ENCODE measurements at places on chromosomes 7 and 10.

DNA sequence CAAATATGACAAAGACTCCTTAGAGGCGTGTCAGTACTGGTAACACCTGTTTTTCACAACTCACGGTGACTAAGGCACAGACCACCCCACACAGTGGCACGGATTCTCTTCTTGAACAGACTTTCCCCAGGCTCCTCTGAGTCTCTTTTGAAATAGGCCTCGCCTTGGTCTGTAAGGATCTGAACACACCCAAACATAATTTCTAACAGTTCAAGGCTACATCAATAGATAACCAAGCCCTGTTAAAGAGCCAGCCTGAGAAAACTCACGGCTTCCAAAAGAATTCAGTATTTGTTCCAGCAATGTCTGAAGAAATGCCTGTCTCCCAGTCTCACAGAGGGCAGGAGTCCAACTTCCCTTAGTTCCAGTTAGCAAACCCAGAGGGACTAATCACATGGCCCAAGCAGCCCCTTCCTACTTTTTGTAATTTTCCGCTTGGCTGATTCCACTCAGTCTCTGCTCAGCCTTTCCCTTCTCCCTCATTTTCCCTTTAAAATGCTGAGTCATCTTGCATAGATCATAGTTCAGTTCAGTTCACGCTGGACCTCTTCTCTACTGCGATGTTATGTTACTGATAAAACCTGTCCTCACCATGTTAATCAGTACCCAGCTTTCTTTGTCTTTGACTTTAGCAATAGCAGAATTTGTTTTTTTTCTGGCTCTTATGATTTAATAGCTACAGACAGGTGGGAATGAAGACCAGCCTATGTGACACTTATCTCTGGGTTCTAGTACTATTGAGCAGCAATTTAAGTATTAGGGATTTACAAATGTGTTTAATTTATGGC, 22.6 kb upstream of the AKR1C3 start:
- peak overlapping the region; percentile 11 for H3K27ac ChIP-seq
- no peaks in the 10 kb centered on the region for H3K27me3 ChIP-seq
- peaks cover 38% of the 10 kb centered on the region for H3K4me1 ChIP-seq

GRCh38 chr7:158375034-158375433, 212.6 kb downstream of the PTPRN2 start:
- H3K4me1 ChIP-seq: peaks cover 6% of the 10 kb centered on the region
- H3K27ac ChIP-seq: no peak overlapping the region
- DNase-seq: no peak

GRCh38 chr7:66181329-66181728, 23.8 kb upstream of the TPST1 start:
- H3K4me1 ChIP-seq: peaks cover 11% of the 10 kb centered on the region
- DNase-seq: no peak
- H3K27me3 ChIP-seq: peaks cover 3% of the 10 kb centered on the region
- H3K4me3 ChIP-seq: no peak overlapping the region

GRCh38 chr10:110502851-110503301, 5.2 kb downstream of the DUSP5 start:
- peaks cover 14% of the 10 kb centered on the region for H3K27me3 ChIP-seq
- H3K4me1 ChIP-seq: peaks cover 73% of the 10 kb centered on the region
- no peak overlapping the region for H3K4me3 ChIP-seq
- peaks cover 33% of the 10 kb centered on the region for H3K36me3 ChIP-seq
- H3K27ac ChIP-seq: no peak overlapping the region

GRCh38 chr7:3697472-3697871, 396.4 kb downstream of the SDK1 start:
- H3K27me3 ChIP-seq: no peaks in the 10 kb centered on the region
- H3K27ac ChIP-seq: no peak overlapping the region
- DNase-seq: no peak
- no peaks in the 10 kb centered on the region for H3K36me3 ChIP-seq
- no peak overlapping the region for H3K4me3 ChIP-seq

- no peak for DNase-seq
- H3K27me3 ChIP-seq: peaks cover 29% of the 10 kb centered on the region
- H3K36me3 ChIP-seq: no peaks in the 10 kb centered on the region
- no peak overlapping the region for H3K27ac ChIP-seq
- no peak overlapping the region for H3K4me3 ChIP-seq
Measured at GRCh38 chr7:137656850-137657232, 189.9 kb downstream of the DGKI start.

DNA sequence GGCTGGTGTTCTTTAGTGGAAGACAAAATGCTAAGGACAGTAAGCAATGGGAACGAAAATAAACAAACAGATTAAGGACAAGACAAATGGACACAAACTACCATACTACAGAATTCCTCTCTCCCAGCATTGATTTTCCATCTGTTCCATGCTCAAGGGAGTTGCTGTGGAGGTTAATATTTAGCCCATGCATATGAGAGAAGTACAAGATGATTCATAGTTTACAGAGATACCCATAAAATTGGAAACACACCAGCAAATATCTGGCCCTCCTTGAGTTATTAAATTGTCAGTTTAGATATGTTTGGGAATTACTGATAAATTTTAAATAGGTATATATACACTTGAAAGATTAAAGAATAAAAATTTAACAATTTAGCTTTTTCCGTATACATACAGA, 69.8 kb downstream of the GLI3 start:
- no peak overlapping the region for H3K4me3 ChIP-seq
- H3K27me3 ChIP-seq: peaks cover 4% of the 10 kb centered on the region
- no peak for DNase-seq
- no peak overlapping the region for H3K27ac ChIP-seq
- H3K36me3 ChIP-seq: peaks cover 73% of the 10 kb centered on the region
- peaks cover 62% of the 10 kb centered on the region for H3K4me1 ChIP-seq

DNA sequence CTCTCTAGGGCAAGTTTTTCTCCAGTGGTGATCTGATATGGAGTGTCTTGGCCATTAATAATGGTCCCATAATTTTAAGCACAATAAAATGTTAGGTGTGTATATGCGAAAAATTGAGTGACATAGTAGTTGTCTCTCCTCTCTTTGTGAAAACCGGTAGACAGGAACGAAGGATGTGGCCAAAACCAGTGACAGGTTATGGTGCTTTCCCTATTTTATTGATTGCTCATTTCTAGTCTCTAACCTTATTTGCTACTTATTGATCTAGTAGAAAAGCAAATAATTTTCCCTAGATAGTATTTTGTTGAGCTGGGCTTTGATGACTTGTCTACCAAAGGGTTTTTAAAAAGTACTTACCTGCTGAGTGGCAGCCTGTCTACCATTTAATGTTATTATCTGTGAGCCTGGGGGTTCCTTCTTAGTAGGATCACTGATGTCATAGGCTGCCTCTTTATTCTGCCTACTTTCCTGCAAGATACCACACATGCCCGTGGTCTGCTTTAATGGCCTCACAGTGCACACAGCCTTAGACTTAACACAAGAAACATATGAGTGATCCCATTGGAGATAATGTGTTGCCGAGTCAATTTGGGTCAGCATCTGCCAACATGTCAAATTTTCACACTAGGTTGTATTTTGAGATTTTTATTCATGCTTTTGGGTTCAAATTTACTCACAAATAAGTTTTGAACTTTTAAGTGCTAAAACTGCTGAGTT, 100.0 kb downstream of the AUTS2 start:
- peaks cover 8% of the 10 kb centered on the region for H3K27me3 ChIP-seq
- H3K27ac ChIP-seq: no peak overlapping the region
- no peak overlapping the region for H3K4me3 ChIP-seq

DNA sequence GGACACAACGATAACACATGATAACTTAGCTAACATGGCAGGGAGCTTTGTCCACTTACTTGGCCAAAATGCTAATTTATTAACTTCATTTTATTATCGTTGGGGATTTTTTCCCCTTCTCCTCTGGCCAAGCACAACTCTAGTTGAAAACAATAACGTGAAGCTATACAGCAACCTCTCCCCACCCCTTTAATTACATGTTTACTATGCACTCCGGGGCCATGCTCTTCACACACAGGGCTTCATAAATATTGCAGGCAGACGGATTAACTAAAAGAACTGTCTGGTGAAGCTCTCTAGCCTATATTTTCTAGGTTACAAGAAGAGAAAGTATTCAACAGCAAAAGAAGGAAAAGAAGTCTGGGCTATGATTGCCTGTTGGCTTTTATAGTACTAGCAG, 51.7 kb downstream of the XRCC2 start:
- peaks cover 7% of the 10 kb centered on the region for H3K27me3 ChIP-seq
- H3K4me1 ChIP-seq: no peaks in the 10 kb centered on the region
- no peak for DNase-seq

GRCh38 chr10:86958901-86959736, 720 bp downstream of the SNCG start:
- H3K4me3 ChIP-seq: peak overlapping the region; percentile 74
- no peaks in the 10 kb centered on the region for H3K27me3 ChIP-seq
- peaks cover 72% of the 10 kb centered on the region for H3K4me1 ChIP-seq
- no peak for DNase-seq

GRCh38 chr10:132101529-132101928, 35.8 kb downstream of the JAKMIP3 start:
- no peak for DNase-seq
- no peak overlapping the region for H3K27ac ChIP-seq
- peaks cover 21% of the 10 kb centered on the region for H3K27me3 ChIP-seq
- no peaks in the 10 kb centered on the region for H3K36me3 ChIP-seq
- peaks cover 24% of the 10 kb centered on the region for H3K4me1 ChIP-seq

GRCh38 chr7:155764438-155764793, 47.8 kb downstream of the SHH start:
- H3K27ac ChIP-seq: peak overlapping the region; percentile 99
- peaks cover 27% of the 10 kb centered on the region for H3K4me1 ChIP-seq
- DNase-seq: no peak
- no peak overlapping the region for H3K4me3 ChIP-seq
- H3K27me3 ChIP-seq: no peaks in the 10 kb centered on the region

DNA sequence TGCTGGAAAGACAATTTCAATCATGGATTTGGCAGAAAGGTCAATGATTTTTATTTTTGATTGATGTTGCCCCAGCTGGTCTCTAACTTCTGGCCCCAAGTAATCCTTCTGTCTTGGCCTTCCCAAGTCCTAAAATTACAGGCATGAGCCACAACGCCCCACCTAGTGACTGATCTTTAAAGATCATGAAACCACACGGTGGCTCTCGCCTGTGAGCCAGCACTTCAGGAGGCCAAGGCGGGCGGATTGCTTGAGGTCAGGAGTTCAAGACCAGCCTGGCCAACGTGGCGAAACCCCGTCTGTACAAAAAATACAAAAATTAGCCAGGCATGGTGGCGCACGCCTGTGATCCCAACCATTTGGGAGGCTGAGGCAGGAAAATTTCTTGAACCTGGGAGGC, 12.6 kb upstream of the C10orf95 start:
- H3K27ac ChIP-seq: no peak overlapping the region
- H3K36me3 ChIP-seq: no peaks in the 10 kb centered on the region
- DNase-seq: no peak
- H3K27me3 ChIP-seq: peaks cover 33% of the 10 kb centered on the region

- H3K36me3 ChIP-seq: peaks cover 13% of the 10 kb centered on the region
- peak overlapping the region; percentile 70 for H3K27ac ChIP-seq
- no peak overlapping the region for H3K4me3 ChIP-seq
- peaks cover 8% of the 10 kb centered on the region for H3K27me3 ChIP-seq
- no peak for DNase-seq
- peaks cover 13% of the 10 kb centered on the region for H3K4me1 ChIP-seq
Measured at GRCh38 chr7:46764100-46764936, 817.6 kb downstream of the TNS3 start.

DNA sequence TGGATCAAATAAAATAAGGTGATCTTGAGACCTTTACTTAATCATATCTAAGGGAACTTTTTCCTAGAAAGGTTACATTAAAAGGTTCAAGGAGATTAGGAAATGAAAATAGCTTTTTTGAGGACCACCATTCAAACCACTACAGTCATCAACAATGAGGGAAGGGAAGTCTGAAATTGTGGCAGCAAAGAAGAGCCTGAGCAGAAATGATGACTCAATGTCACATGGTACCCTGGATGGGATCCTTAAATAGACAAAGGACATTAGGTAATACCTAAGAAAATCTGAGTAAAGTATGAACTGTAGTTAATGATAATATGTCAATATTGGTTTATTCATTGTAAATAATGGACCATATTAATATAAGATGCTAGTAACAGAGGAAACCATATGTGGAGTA, 236.0 kb downstream of the SEMA3D start:
- H3K4me3 ChIP-seq: no peak overlapping the region
- H3K27ac ChIP-seq: peak overlapping the region; percentile 3
- no peaks in the 10 kb centered on the region for H3K36me3 ChIP-seq
- no peak for DNase-seq
- peaks cover 13% of the 10 kb centered on the region for H3K4me1 ChIP-seq
- H3K27me3 ChIP-seq: no peaks in the 10 kb centered on the region

GRCh38 chr7:20172736-20173334, 44.3 kb downstream of the MACC1 start:
- no peak overlapping the region for H3K27ac ChIP-seq
- H3K4me3 ChIP-seq: no peak overlapping the region
- no peaks in the 10 kb centered on the region for H3K4me1 ChIP-seq
- H3K36me3 ChIP-seq: no peaks in the 10 kb centered on the region
- no peaks in the 10 kb centered on the region for H3K27me3 ChIP-seq

- H3K4me1 ChIP-seq: peaks cover 16% of the 10 kb centered on the region
- H3K36me3 ChIP-seq: peaks cover 7% of the 10 kb centered on the region
- no peak for DNase-seq
- no peak overlapping the region for H3K4me3 ChIP-seq
- H3K27ac ChIP-seq: no peak overlapping the region
Measured at GRCh38 chr7:46844486-46844885, 737.4 kb downstream of the TNS3 start.

GRCh38 chr7:158811894-158812293, 17.4 kb downstream of the ESYT2 start:
- no peak for DNase-seq
- peak overlapping the region; percentile 93 for H3K27ac ChIP-seq
- H3K36me3 ChIP-seq: peaks cover 85% of the 10 kb centered on the region
- no peaks in the 10 kb centered on the region for H3K27me3 ChIP-seq
- H3K4me3 ChIP-seq: no peak overlapping the region

DNA sequence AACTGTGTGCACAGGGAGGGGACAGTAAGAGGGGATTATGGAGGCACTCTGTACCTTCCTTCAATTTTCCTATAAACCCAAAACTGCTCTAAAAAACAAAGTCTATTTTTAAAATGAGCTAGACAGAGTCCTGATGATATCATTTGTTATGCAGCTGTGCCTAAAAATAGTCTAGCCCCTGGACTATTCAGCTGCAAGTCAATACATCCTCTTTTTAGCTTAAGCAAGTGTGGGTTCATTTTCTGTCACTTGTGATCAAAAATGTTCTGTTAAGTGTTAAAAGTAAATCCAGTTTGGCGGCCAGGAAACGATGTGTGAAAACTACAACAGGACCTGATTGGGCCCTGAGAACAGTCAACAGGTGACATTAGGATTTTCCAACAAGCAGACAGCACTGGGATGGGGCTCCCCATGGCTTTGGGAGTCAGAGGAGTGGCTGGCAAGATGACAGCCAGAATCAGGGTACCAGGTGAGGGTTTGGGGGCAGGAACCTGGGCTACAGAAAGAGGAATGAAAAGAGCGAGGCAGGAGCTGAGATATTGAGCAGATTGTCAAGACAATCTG, 33.9 kb downstream of the FAM107B start:
- H3K4me3 ChIP-seq: peak overlapping the region; percentile 16
- peaks cover 5% of the 10 kb centered on the region for H3K27me3 ChIP-seq
- H3K36me3 ChIP-seq: no peaks in the 10 kb centered on the region

GRCh38 chr10:21069929-21070700, 173.0 kb upstream of the NEBL start:
- H3K4me1 ChIP-seq: no peaks in the 10 kb centered on the region
- no peaks in the 10 kb centered on the region for H3K36me3 ChIP-seq
- no peaks in the 10 kb centered on the region for H3K27me3 ChIP-seq
- no peak overlapping the region for H3K27ac ChIP-seq
- DNase-seq: no peak

GRCh38 chr10:98170249-98171117, 36.0 kb downstream of the R3HCC1L start:
- peaks cover 56% of the 10 kb centered on the region for H3K4me1 ChIP-seq
- DNase-seq: peak; percentile 49
- H3K27me3 ChIP-seq: no peaks in the 10 kb centered on the region

Measured in nephron progenitor cell (in vitro differentiated cells).